ENCODE measurements at places on chromosomes 3 and 15.

GRCh38 chr15:89971592-89971997 is 29.5 kb upstream of the ZNF710 start:
- peak; percentile 18 for DNase-seq

DNA sequence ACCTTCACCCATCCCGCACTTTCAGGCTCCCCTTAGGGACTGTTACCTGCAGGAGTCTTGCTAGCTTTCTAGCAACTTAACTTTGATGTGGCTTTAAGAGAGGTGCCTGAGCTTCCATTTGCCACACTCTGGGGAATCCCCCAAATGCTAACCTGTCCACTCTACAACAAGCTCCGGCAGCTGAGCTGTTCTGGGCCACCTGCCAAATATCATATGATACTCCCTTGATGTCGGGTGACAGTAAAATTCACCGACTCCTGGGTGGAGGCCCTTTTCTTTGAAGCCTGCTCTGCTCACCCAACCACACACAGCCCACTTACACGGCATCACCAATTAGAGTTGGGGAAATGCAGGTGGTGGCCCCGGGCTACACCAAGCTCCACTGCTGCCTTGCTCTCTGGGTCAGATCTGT is 38.0 kb upstream of the XCR1 start:
- DNase-seq, result no peak

DNA sequence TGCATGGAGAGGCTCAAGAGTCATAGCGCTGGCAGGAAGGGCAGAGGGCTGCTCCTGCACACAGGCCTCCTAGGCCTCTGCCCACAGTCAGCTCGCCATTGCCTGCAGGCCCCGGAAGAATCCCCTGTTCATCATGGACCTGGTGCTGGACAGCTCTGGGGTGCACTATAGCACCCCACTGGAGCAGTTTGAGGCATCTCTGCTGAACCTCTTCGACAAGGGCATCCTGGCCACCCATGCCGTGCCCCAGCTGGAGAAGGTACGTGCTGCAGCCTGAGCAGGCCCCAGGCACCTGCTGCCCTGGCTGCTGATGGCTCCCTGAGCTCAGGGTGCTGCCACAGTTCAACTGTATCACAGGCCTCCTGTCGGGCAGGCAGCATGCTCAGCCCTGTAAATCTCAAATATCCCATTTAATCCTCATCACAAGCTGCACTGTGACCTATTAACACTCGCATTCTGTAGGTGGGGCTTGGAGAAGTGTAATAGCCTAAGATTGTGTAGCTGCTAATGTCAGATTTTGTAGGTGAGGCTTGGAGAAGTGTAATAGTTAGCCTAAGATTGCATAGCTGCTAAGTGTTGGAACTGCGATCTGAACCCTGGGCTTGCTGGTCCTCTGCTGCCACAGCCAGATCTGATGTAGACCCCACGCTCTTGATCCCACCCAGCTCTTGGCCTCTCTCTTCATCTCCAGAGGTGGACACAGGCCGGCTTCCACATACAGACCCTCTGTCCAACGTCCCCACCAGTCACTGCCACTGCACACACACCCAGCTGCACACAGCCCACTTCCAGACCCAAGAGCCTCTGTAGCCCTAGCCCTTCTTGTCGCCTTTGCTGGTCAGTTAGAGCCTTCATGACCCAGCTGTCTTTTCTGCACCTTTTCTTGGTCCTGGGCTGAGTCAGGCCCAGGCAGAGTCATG is 31.9 kb downstream of the DNAH1 start:
- peak; percentile 29 for DNase-seq

DNA sequence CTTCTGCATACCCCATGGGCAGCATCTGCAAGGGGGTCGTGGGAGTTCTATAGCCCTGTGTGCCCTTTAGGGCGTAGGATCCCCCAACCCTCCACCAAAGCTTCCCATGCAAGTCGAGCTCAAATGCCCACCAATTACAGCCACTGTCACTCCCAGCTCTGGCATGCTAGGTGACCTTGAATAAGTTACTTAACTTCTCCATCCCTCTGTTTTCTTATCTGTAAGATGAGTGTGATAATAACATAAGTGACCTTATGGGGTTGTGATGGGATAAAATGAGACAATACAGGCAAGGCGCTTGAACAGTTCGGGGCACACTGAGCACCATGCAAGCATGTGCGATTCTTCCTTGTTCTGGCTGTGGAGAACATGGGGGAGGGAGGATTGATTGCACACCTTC is 74.8 kb upstream of the POMGNT2 start:
- no peak for DNase-seq

- peak; percentile 51 for DNase-seq
Measured at GRCh38 chr3:112293368-112294321, at the start of gene SLC9C1. SLC9C1 (minus strand) TSS chr3:112294216; CDS start chr3:112286791, 7,425 bp downstream.

GRCh38 chr3:27880969-27881892 is 159.1 kb upstream of the EOMES start:
- no peak for DNase-seq

All from foreskin fibroblast (primary cell).